ENCODE measurements at places on chromosomes 4 and X.

GRCh38 chr4:188639479-188640100 is 500.3 kb downstream of the TRIML1 start:
- DNase-seq = no peak

- DNase-seq = no peak
These were observed 29.9 kb downstream of the XG start for GRCh38 chrX:2781698-2782097.

DNA sequence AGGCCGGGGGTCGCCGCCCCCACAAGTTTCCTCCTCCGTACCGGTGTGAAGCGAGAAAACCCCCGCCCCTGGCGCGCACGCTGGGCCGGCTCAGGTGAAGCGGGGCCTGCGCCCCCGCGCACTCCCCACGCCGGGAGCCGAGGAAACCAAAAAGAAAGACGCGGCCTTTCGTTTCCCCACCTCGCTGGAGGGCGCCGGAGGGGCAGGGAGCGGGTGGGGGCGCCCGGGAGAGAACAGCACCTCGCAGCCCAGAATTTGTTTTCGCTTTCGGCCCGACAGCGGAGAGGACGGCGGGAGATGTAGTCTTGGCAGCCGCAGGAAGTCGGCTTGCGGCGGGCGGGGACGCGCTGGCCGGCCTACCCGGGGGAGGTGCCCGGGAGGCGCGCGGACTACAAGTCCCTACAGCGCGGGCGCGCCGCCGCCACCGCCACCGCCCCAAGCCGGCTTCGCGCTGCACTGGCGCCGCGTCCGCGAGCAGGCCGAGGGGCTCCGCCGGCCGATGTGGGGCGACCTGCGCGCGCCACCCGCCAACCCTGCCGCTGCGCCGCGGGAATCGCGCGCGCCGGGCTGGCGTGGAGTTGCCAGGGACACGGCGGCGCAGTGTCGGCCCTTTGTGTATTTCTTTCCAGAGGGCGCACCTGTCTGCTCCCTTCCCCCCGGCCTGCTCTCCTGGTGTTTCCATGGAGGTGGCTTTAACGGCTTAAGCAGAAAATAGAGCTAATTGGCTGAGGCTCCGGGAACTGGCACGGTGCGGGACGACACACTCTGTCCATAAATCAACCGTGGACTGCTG is at the start of gene OTUD4:
Gene OTUD4 (minus strand): TSS at position 292 of the 793 bp plus-strand sequence. CDS start 616 bp downstream, outside the sequence.
- peak; percentile 80 for DNase-seq

DNA sequence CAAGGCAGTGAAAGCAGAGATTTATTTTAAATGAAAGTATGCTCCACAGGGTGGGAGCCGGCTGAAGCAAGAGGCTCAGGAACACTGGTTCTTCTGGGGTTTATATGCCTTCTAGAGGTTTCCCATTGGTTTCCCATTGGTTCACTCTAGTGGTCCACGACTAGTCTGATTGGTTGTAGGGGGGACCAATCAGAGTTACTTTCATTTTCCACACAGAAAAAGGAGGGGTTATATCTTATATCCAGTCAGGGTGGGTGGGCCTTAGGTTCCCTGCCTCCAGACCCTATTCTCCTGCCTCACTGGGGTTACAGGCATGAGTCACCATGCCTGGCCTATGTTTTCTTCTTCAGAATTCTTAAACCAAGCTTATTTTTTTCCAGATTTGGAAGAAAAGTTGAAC is 101.6 kb downstream of the KLHL8 start:
- no peak for DNase-seq

DNA sequence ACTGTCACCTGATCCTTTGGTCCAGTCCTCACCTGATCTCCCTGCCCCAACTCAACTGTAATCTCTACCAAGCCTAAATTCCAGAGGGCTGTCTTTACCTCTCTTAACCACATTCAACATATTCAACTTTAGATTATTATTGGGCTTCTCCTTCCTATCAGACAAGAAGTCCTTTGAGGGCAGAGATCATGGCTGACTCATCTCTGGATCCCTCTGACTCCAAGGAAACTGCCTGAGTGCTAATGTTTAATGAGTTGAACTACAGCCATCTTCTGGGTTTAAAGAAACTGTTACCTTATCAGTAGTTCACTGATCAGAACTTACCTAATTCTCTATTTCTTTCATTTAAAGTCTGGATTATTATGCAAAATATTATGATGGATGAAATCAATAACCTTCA is 135.7 kb downstream of the GPC3 start:
- DNase-seq = no peak

GRCh38 chr4:77240469-77241066 is 83.6 kb downstream of the CCNG2 start:
- no peak for DNase-seq

DNA sequence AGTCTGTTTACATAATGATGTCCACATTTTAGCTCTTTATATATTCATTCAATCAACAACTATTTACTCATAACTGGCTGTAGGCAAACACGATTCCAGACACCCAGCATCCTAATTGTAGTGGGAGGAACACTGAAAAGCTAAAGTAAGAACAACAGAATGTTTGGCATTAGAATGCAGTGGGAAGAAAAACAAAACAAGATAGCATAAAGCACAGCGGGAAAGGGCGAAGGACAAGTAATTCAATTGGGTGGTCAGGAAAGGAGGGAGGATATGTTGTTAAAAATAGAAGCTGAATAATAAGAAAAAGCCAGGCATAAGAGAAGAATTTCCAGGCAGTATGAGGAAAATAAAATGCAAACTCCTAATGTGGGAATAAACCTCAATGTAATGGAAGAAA is 189.5 kb upstream of the FAT4 start:
- DNase-seq = no peak

- DNase-seq = no peak
These were observed 13.0 kb downstream of the DKC1 start for GRCh38 chrX:154775419-154776349.

- no peak for DNase-seq
These were observed 42.1 kb upstream of the PDGFC start for GRCh38 chr4:157013656-157014055.

DNA sequence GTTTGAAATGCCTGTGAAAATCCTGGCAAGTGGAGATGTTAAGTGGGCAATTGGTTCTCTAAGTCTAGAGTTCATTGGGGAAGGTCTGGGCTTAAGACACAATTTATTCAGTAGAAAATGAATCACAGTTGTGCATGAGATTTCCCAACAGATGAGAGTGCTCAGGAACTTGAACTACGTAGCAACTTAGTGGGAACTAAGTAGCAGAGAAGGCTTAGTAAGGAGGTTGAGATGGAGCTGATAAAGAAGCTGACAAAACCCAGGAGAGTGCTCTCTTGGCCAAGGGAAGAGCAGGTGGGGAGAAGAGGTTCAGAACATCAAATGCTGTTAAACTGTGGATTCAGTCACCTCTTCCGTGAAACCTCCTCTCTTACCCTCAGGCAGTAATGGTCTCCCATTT is 33.0 kb downstream of the AFF1 start:
- DNase-seq = no peak

DNA sequence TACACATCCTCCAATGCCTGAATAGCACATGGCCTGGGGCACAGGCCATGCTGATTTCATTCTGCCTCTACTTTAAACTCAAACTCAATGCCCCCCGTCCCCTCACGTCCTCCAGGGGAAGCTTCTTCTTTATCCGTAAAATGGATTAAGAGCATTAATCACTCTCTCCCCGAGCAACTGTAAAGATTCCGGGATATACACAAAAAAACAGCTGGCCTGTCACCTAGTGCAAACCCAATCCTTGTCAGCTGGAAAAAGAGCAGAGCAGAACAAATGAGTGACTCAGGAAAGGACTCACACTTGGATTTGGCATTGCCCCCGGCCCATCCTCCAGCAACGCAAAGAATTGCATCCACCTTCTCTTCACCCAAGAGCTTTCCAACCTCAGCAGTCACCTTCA is 7.8 kb downstream of the QDPR start:
- DNase-seq = no peak

DNA sequence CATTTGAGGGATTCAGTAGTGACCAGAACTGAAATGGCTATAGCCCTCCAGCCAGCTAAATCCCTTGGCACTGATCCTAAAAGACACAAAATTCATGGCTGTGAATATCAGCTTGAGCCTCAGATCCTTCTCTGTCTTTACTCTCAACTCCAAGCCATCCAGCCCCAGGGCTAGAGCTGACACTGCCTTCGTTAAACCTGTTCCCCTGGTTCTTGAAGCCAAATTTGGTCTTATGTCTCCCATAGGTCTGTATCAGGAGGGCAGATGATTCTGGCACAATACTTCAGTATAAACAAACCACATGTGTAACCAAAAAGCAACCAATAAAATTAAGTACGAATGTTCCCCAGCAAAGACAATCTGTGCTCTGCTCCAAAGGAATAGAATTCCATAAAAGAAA is 78.0 kb downstream of the ANOS1 start:
- DNase-seq = no peak

- no peak for DNase-seq
These were observed 217.4 kb upstream of the FGF13 start for GRCh38 chrX:138928737-138929459.

- DNase-seq = no peak
These were observed 17.1 kb downstream of the RCHY1 start for GRCh38 chr4:75497133-75497532.

GRCh38 chr4:92651536-92651935 is 347.8 kb downstream of the GRID2 start:
- no peak for DNase-seq

DNA sequence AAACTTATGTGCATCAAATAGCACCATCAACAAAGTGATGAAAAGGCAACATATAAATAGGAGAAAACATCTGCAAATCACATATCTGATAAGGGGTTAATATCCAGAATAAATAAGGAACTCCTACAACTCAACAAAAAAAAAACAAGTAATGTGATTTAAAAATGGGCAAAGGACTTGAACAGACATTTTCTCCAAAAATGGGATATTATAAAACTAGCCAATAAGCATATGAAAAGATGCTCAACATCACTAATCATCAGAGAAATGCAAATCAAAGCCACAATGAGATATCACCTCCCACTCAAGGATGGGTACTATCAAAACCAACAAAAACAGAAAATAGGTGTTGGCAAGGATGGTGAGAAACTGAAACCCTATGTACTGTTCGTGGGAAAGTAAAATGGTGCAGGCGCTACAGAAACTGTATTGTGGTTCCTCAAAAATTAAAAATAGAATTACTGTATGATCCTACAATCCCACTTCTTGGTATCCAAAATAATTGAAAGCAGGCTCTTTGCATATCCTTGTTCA is 2.4 kb downstream of the DNAJB14 start:
- DNase-seq = no peak

GRCh38 chr4:41133454-41134018 is 80.8 kb downstream of the APBB2 start:
- DNase-seq = no peak

- DNase-seq = no peak
These were observed 5.6 kb downstream of the PAK3 start for GRCh38 chrX:111101580-111101979.

GRCh38 chr4:87840149-87840548 is 7.4 kb downstream of the MEPE start:
- no peak for DNase-seq

- no peak for DNase-seq
These were observed 19.1 kb downstream of the SH3BP2 start for GRCh38 chr4:2811830-2812611.

DNA sequence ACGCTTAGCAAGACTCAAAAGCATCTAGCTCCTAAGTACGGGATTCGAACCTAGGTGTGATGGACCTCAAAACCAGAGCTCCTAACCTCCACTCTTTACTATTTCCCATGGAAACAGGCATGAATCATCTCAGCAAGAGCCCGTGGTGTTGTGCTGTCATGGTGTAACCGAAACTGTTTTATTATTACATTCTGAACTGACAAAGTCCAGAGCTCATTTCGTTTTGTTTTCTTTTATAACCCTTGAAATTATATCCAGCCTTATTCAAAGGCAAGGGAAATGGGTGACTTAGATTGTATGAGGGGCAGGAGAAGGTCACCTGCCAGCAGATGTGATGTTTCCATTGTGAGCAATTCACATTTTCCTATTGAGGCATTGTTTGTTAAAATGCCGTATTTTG is 301.1 kb downstream of the FRMPD4 start:
- no peak for DNase-seq

GRCh38 chrX:110163488-110163887 is 154.4 kb downstream of the AMMECR1 start:
- DNase-seq = no peak

GRCh38 chr4:5399790-5400421 is 308.5 kb downstream of the EVC2 start:
- DNase-seq = no peak

DNA sequence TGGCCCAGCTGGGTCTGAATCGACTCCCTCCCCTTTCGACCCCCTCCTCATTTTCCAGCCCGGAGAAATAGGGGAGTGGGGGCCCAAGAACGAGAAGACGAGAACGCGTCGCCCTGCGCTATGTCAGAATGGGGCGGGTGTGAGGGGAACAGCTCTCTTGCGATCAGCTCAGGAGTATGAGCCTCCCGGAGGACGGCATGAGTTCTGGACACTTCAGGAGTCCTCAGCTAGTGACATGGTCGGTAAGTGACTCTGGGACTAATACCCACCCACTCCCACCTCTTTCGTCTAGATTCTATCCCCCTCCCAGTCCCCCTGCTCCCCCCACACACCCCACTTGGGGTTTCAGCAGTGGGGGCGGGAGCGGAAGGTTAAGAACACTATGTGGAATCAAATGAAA is 944 bp downstream of the KLF8 start:
- DNase-seq = no peak

DNA sequence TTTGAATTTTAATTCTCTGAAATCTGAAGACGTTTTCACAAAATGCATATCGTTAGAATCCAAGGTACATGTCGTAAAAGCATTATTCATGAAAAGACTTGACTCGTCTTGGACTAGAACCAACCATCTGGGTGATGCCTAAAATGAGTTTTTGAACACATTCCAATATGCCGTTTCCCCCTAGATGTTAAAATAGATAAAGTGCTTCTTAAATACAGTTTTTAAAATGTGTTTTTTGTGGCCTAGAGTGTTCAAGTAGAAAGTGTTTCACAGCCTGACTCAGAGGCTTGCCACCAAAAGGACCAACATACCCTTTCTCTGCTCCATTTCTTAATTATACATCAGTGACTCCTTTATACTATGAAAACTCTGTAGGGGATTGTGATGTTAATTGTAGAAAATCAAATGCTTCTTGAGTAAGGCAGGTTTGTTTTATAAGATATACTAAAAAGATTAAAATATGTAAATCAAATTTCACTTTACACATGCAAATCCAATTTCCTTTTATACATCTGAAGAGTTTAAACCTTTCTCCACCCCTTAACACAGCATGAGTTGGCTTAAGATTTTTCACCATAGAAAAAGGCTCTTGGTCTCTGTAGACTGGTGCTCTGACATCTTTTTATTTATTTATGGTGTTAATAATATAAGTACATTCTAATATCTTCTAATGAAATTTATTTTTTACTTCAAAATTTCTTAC is 48.4 kb downstream of the PRKG2 start:
- peak; percentile 27 for DNase-seq

DNA sequence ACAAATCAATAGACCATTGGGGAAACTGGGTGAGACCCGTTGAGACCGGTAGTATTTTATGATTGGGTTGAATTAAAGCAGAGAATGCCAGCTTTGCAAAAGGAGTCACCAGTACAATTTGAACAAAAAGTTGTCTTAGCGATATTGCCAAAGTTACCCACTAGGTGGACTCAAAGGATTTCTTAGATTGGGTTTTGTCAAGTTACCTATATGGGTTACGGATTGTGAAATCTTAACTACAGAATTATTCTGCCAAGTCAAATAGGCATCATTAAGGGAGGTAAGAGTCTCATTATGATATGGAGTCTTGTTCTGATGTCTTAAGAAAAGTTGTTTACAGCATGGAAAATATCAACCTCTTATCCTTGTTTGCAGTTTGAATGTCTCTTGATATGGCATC is 15.0 kb upstream of the CT47A1 start:
- DNase-seq = no peak
